GM04504 (cell line): ENCODE measurements at places on chromosomes 2 and 18.

- DNase-seq: no peak
Measured at GRCh38 chr2:231461516-231461971, 2.7 kb downstream of the NCL start.

GRCh38 chr18:77062518-77063003 is 70.0 kb downstream of the MBP start:
- DNase-seq: peak; percentile 62

GRCh38 chr2:102737431-102737830 is 24.4 kb upstream of the TMEM182 start:
- DNase-seq: no peak

- no peak for DNase-seq
Measured at GRCh38 chr2:66069937-66070720, 364.8 kb upstream of the MEIS1 start.

DNA sequence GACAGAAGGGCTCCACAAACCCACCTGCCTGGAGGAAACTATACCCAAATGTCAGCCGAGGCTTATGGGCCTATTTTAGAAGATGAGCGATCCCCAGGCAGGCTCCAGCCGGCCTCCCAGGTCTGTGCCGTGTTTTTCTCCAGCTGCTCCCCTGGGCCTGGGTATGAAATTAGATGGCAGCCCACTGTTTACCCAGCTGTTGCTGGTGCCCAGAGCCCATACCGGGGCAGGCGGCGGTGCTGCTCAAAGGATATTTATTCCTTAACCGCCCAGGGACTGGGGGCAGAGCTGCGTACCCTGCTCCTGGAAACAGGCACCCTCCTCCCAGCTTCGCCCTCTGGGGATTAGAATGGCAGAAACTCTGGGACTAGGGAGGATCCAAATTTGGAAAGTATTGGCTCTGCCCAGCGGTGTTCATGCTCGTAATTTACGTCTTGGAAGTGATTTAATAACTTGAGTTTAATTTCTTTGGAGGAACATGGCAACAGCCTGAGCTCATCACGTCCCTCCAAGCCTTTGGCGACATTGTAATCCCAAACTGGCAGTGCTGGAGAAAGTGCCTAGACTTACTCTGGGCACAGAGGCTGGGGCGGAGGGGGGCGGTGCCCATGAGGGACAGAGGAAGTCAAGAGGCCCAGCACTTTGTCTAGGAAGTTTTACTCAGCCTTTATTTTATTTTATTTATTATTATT is 199.2 kb downstream of the KLHL29 start:
- no peak for DNase-seq

- DNase-seq: no peak
Measured at GRCh38 chr18:44779753-44780292, 99.1 kb downstream of the SETBP1 start.

GRCh38 chr18:50661013-50661412 is 101.1 kb downstream of the MAPK4 start:
- DNase-seq: no peak

DNA sequence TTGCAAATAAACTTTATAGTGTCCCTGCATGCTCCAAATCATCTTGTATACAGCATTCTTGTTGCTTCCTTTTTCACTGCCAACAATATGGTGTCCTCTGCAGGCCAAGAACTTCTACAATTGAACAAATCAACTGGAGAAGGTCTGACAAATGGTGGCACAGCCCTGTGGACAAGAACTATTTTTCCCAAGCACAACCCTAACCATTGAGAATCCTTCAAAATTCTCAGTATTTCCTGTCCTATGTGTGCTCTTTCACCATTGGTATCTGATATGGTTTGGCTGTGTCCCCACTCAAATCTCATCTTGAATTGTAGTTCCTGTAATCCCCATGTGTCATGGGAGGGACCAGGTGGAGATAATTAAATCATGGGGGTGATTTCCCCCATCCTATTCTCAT is 865.1 kb upstream of the ACVR2A start:
- DNase-seq: no peak

DNA sequence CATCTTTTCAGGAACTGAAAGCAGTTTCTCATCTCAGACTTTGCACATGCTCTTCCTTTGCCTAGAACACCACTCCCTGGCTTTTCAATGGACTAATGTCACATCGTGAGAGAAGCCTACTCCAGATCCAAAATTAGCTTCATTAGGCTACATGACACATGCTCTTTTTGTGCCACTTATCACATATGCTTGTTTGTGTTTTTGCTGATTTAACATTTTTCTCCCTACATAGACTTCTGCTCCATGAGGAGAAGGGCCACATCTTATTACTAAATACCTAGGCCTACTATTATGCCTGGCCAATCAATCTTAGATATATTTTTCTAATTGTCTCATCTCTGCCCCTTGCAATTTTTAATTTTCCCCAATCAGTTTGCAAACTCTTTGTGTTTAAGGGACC is 186.4 kb upstream of the LHCGR start:
- DNase-seq: no peak

GRCh38 chr2:238857959-238858358 is 10.1 kb downstream of the TWIST2 start:
- no peak for DNase-seq

DNA sequence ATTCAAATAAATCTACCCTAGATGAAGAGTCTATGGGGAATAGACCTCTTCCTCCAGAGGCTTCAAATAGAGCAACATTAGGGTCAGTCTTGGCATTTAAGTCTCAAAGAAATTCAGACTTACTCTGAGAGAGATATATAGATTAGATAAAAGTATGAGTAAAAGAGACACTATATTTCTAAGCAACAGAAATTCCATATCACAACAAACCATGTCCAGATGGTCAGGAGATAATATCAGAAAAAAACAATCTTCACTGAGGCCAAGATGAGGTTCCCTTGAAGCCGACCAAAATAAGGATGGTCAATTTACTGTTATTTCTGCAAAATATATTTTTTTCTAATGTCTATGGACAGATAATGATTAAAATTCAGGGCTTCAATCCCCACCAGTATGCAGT is 89.1 kb upstream of the NOSTRIN start:
- DNase-seq: no peak

- DNase-seq: peak; percentile 76
Measured at GRCh38 chr2:38690499-38691420, 24.8 kb downstream of the GALM start.

DNA sequence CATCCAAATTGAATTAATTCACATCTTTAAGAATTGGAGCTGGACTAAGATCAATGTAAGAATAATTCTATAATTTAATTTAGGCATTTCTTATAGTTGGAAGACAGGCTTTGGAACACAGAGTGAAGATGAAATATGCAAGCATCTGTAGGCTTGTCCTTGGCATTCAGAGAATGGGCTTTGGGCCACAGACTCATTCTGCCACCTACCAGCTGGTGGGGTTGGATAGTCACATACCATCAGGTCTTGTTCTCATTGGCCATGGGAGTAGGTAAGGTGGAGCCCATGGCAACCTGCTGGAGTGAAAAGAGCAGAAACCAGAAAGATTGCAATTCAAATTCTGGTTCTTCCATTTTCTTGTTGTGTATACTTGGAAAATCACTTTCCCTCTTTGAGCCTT is 300.3 kb downstream of the CYRIA start:
- no peak for DNase-seq

GRCh38 chr2:27407798-27408491 is 1.4 kb downstream of the PPM1G start:
- no peak for DNase-seq

DNA sequence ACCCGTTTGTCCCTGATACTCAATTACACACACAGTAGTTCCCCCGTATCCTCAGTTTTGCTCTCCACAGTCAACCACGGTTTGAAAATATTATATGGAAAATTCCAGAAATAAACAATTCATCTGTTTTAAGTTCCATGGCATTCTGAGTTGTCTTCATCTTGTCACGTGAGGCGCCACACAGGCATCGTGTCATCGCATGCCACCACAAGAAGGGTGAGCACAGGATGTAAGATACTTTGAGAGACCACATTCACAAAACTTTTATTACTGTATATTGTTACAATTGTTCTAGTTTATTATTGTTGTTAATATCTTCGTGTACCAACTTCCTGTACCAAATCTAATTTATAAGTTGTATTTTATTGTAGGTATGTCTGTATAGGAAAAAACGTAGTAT is 17.7 kb downstream of the ADNP2 start:
- no peak for DNase-seq

GRCh38 chr2:98866033-98866432 is 70.0 kb downstream of the CRACDL start:
- no peak for DNase-seq

DNA sequence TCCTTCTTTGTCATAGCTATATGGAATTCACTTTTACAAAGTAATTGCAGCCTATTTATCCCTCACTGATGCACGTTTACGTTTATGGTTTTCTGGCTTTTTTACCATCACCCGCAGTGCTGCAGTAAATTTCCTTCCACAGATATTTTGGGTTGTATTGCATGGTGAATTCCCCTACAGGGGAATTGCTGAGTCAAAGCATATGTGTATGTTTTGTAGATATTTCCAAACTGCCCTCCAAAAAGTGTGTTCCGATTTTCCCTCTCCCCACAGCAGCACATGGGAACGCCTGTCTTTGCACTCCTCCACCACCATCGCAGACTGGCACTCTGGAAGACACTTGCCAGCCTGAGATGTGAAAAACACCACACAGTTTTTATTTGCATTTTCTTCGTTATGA is 80.6 kb upstream of the UXS1 start:
- DNase-seq: no peak

GRCh38 chr2:238998801-238999200 is 150.9 kb downstream of the TWIST2 start:
- no peak for DNase-seq

DNA sequence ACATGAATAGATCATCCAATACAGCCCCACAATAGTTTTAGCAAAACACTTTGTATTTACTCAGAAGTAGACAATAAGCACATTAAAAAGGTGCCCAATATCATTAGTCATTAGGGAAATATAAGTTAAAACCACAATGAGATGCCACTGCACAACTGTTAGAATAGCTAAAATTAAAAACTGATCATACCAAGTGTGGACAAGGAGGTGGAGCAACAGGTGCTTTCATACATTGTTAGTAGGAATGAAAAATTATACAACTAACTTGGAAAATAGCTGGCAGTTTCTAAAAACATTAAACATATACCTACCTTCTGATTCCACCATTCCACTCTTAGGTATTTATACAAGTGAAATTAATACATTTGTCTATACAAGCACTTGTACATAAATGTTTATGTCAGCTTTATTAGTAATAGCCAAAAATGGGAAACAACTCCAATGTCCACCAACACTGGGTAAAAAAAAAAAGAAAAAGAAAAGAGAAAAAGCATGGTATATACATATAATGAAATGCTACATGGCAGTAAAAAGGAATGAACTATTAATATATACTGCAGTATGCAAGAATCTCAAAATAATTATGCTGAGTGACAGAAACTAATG is 27.6 kb upstream of the UBE2E3 start:
- no peak for DNase-seq

DNA sequence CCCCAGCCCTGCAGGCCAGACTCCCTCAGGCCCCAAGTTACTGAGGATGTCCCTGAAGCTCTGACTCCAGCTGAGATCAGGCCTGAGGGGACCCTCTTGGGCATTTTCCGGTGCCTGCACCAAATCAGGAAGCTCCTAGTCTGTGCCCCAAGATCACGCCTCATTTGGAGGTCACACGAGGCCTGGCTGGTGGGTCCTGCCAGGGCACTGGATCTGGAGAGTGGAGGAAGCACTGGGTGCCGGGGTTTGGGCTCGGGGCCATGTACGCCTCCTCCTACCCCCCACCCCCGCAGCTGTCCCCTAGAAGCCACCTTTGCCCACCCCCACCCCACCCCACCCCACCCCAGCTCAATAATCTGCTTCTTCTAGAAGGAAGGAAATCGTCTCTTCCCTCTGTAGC is 16.2 kb downstream of the SH2D6 start:
- no peak for DNase-seq

- no peak for DNase-seq
Measured at GRCh38 chr2:111708476-111709180, 175.4 kb downstream of the ANAPC1 start.

- DNase-seq: no peak
Measured at GRCh38 chr18:57466307-57466706, 31.1 kb downstream of the ONECUT2 start.

- DNase-seq: no peak
Measured at GRCh38 chr2:102421890-102422759, 835 bp upstream of the IL18RAP start.

- no peak for DNase-seq
Measured at GRCh38 chr2:196987298-196987648, 60.8 kb upstream of the PGAP1 start.

DNA sequence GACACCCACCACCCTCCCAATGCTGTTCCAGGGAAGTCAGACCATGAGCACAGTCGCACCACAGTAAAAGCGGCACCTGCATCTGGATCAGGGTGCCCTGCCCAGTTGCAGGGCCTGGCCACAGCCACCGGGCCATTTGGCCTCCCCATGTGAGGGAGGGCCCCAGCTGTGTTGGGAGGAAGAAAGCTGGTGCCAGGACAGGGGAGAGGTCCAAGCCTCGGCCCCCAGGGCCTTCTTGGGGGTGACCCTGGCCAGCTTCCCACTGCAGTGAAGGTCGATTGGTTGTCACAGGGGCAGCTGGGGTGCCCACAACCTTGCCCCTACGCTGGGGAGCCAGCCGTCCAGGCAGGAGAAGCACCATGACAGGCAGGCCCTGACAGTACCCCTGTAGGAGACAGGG is 183.2 kb upstream of the RAB6C start:
- no peak for DNase-seq

- no peak for DNase-seq
Measured at GRCh38 chr2:30686669-30687068, 120.6 kb downstream of the CAPN13 start.

DNA sequence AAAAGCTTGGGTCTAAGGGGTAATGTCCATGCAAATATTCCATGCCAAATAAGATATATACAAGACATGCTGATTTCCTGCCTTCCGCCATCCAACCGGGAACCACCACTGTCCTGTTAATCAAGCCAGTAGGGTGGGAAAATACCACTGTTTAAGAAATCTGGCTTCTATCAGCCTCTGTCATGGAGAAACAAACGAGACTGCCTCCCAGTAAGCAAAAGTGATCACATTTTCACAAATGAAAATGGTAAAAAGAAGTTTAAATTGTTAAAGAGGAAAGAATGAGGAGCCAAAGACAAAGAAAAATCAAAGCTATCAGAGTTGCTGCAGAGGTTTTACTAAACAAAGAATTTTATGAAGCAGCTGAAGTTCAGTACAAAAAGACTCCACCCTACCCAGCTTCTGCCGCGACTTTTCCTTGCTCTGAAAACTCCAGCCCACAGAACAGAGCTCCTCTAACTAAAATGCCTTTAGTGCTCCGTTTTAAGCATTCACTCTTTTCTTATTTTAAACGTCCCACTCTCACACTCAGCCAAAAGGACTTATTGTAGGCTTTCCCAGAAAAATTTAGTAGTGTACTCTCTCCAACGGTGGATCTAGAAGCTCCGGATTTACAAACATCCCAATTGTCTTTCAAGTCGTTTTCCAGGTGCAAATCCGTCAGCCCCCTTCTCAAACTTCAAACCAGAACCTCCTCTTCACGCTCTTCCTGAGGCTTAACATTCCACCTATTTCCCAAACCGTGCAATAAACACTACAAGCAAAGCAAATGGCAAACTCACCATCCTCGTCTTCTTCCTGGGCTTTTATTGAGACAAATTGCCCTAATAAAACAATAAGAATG is 613 bp downstream of the COL5A2 start:
- DNase-seq: peak; percentile 47
